Progenitor cell of endocrine pancreas (in vitro differentiated cells): ENCODE measurements at places on chromosomes 4 and X. TPM values are rescaled to one million over a fixed set of nuclear protein-coding genes. Genes with fewer than 3 reads are reported as not detected.

Gene PNMA3
- total RNA-seq: 31.1 and 32.8 TPM in 2 replicates

Gene TMEM271
- total RNA-seq: not detected in 2 replicates

Gene TSPYL2
- total RNA-seq: 53.6 and 54.9 TPM in 2 replicates

Gene NUDT10
- 3.4 and 3.6 TPM in 2 replicates for total RNA-seq

Gene NEIL3
- total RNA-seq: 6.6 and 7.9 TPM in 2 replicates

Gene CFAP47
- total RNA-seq: 1.5 and 1.7 TPM in 2 replicates

Gene NPFFR2
- 0.96 and 1.6 TPM in 2 replicates for total RNA-seq

Gene FRG2
- total RNA-seq: not detected in 2 replicates

Gene AFM
- 0.26 and 0.47 TPM in 2 replicates for total RNA-seq

Gene SOD3
- 5.0 and 6.2 TPM in 2 replicates for total RNA-seq

Gene DDIT4L
- total RNA-seq: 2.6 and 3.6 TPM in 2 replicates

Gene PAGE4
- total RNA-seq: not detected in 2 replicates

Gene PPP1R2C
- not detected in 2 replicates for total RNA-seq

Gene PPARGC1A
- total RNA-seq: 0.93 and 3.7 TPM in 2 replicates

Gene ENPEP
- 1.4 and 1.7 TPM in 2 replicates for total RNA-seq

Gene ODAPH
- not detected in 2 replicates for total RNA-seq

Gene CYTL1
- 1.2 TPM in 2 replicates for total RNA-seq

Gene ARX
- total RNA-seq: 4.5 and 5.8 TPM in 2 replicates

Gene ASB12
- 0.22 and 0.47 TPM in 2 replicates for total RNA-seq

Gene VSIG1
- total RNA-seq: 67.9 and 85.3 TPM in 2 replicates

Gene NDST3
- 1.8 and 2.0 TPM in 2 replicates for total RNA-seq

Gene TRAPPC2
- 22.6 and 23.4 TPM in 2 replicates for total RNA-seq

Gene SLC2A9
- 3.1 and 3.2 TPM in 2 replicates for total RNA-seq

Gene EPHA5
- total RNA-seq: 0.04 TPM in 1 of 2 replicates, not detected in the other

Gene ADGRA3
- total RNA-seq: 127 and 145 TPM in 2 replicates

Gene IDUA
- 79.4 and 87.0 TPM in 2 replicates for total RNA-seq

Gene KIF4A
- total RNA-seq: 17.0 and 18.0 TPM in 2 replicates

Gene NCAPG
- total RNA-seq: 17.9 and 22.0 TPM in 2 replicates
